ENCODE measurements at places on chromosomes 5 and 9.

GRCh38 chr5:143337946-143338345 lies 65.5 kb downstream of the NR3C1 start:
- H3K4me1 ChIP-seq = peaks cover 8% of the 10 kb centered on the region
- DNase-seq = no peak

- peaks cover 8% of the 10 kb centered on the region for H3K4me1 ChIP-seq
- peaks cover 4% of the 10 kb centered on the region for H3K36me3 ChIP-seq
- peaks cover 5% of the 10 kb centered on the region for H3K27me3 ChIP-seq
- no peak overlapping the region for H3K4me3 ChIP-seq
- no peak for DNase-seq
- H3K27ac ChIP-seq = no peak overlapping the region
Measured at GRCh38 chr9:3993773-3994172, 306.1 kb downstream of the GLIS3 start.

DNA sequence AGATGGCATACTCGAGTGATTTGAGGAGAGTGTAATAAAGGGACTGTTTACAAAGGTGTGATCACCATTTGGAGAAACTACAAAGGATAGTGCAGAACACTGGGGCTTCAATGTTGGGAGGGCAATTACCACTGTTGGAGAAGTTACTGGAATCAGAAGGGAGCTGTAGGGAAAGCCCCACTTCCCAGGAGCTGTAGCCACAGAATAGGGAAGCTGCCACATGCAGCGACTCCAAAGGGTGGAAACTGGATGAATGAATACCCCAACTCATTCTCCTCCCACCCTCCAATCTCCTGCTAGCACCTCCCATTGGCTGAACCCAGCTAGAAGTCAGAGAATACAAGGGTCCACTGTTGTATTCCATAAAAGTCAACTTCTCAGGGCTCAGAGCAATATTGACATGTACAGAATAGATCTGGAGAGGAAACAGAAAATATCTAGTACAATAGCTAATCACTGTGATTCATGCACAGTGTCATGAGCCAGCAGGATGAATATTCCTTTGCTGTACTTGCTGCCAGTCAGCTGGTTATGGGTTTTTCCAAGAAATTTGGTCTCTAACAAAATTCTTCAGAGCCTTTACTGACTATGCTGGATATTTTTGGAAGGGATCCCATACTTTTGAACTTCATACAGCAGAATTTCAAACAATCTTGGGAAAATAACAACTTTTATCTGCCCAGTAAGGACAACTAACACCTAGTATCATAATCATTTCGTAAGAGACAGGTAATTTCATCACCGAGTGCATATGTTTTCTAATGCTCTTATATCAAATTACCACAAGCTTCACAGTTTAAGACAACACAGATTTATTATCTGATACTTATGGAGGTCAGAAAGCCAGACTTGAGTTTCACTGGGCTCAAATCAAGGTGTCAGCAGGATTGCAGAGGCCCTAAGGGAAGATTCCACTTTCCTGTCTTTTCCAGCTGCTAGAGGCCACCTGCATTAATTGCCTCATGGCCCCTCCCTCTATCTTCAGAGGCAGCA lies 39.6 kb downstream of the PDCD1LG2 start:
- H3K27ac ChIP-seq = peak overlapping the region; percentile 46
- H3K4me3 ChIP-seq = no peak overlapping the region
- H3K36me3 ChIP-seq = no peaks in the 10 kb centered on the region
- peaks cover 9% of the 10 kb centered on the region for H3K4me1 ChIP-seq
- DNase-seq = no peak
- no peaks in the 10 kb centered on the region for H3K27me3 ChIP-seq

- no peaks in the 10 kb centered on the region for H3K36me3 ChIP-seq
- DNase-seq = no peak
- H3K4me3 ChIP-seq = no peak overlapping the region
- H3K4me1 ChIP-seq = peaks cover 15% of the 10 kb centered on the region
- peaks cover 24% of the 10 kb centered on the region for H3K27me3 ChIP-seq
Measured at GRCh38 chr9:105661011-105661410, 1.2 kb upstream of the TAL2 start.

DNA sequence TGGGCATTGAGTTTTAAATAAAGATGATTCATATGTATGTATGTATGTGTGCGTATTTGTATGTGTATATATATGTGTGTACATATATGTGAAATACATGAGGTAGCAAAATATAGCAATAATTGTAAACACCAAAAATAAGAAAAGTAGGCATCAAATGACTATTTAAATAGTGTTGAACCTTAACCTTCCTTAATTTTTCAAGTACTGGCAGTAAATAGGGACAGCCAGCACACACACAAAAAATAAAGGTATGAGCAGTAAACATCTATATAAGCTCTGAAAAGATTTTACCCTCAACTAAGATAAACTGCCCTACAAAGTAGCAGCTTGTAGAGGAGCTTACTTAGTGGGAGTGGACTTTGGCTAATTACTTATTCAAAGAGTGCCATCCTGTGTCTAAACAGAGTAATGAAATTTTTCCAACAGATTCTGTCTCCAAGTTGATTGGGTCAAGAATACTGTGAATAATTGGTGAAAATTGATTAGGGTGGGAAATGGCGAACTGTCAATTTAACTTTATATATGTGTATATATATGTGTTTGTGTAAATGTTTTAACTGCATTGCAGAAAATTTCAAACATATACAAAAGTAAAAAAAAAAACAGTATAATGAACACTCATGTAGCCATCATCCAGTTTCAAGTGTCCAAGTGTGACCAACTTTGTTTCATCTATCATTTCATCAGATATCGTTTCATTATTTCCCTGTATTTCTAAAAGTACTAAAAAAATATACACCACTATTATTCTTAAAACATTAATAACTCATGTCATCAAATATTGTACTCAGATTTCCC lies 2.0 kb upstream of the ADAMTS6 start:
- no peaks in the 10 kb centered on the region for H3K36me3 ChIP-seq
- H3K27ac ChIP-seq = peak overlapping the region; percentile 67
- no peak for DNase-seq

- H3K4me3 ChIP-seq = no peak overlapping the region
- H3K4me1 ChIP-seq = peaks cover 8% of the 10 kb centered on the region
- H3K27me3 ChIP-seq = peaks cover 13% of the 10 kb centered on the region
- H3K36me3 ChIP-seq = no peaks in the 10 kb centered on the region
- no peak overlapping the region for H3K27ac ChIP-seq
Measured at GRCh38 chr5:152527358-152528052, 122.4 kb upstream of the NMUR2 start.

GRCh38 chr5:177494346-177495195 lies 2.8 kb downstream of the PDLIM7 start:
- peaks cover 20% of the 10 kb centered on the region for H3K4me1 ChIP-seq
- H3K27ac ChIP-seq = no peak overlapping the region
- peaks cover 8% of the 10 kb centered on the region for H3K36me3 ChIP-seq
- H3K4me3 ChIP-seq = peak overlapping the region; percentile 25
- DNase-seq = no peak

GRCh38 chr5:160173-160510 lies 31.2 kb upstream of the LRRC14B start:
- no peaks in the 10 kb centered on the region for H3K4me1 ChIP-seq
- no peaks in the 10 kb centered on the region for H3K27me3 ChIP-seq
- H3K4me3 ChIP-seq = no peak overlapping the region
- H3K27ac ChIP-seq = no peak overlapping the region
- DNase-seq = no peak

- no peaks in the 10 kb centered on the region for H3K27me3 ChIP-seq
- H3K4me3 ChIP-seq = no peak overlapping the region
Measured at GRCh38 chr5:85476617-85477016, 1091.9 kb upstream of the EDIL3 start.

DNA sequence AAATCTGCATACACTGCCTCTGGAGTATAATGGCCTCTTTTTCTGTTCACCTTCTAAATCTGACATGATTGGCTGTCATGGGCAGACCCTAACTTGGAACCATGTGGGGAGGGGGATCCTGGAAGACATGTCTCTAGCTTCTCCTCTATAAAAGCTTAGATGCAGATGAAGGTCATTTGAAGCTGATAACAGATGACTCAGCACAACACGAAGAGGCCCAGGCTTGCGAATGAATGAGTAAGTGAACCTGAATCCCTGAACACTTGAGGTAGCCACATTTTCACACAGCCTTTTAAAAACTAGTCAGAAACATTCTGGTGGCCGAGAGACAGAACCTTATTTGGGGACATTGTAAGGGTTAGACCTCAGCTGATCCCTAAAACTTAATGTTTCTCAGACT lies 282.6 kb downstream of the ELAVL2 start:
- H3K4me3 ChIP-seq = no peak overlapping the region
- DNase-seq = no peak
- H3K27me3 ChIP-seq = peaks cover 10% of the 10 kb centered on the region
- H3K36me3 ChIP-seq = no peaks in the 10 kb centered on the region
- no peak overlapping the region for H3K27ac ChIP-seq
- peaks cover 10% of the 10 kb centered on the region for H3K4me1 ChIP-seq

GRCh38 chr9:17219261-17219660 lies 84.4 kb downstream of the CNTLN start:
- no peak for DNase-seq
- peaks cover 5% of the 10 kb centered on the region for H3K36me3 ChIP-seq
- H3K4me3 ChIP-seq = no peak overlapping the region
- H3K27me3 ChIP-seq = no peaks in the 10 kb centered on the region
- H3K27ac ChIP-seq = no peak overlapping the region

- peak overlapping the region; percentile 2 for H3K27ac ChIP-seq
- DNase-seq = no peak
- H3K4me1 ChIP-seq = peaks cover 25% of the 10 kb centered on the region
- peaks cover 64% of the 10 kb centered on the region for H3K27me3 ChIP-seq
Measured at GRCh38 chr5:40682154-40683017, 2.7 kb downstream of the PTGER4 start.

- H3K4me3 ChIP-seq = no peak overlapping the region
- no peak for DNase-seq
- no peaks in the 10 kb centered on the region for H3K4me1 ChIP-seq
- H3K27me3 ChIP-seq = peaks cover 20% of the 10 kb centered on the region
- no peak overlapping the region for H3K27ac ChIP-seq
Measured at GRCh38 chr5:175746851-175747250, 89.0 kb downstream of the HRH2 start.

- peaks cover 8% of the 10 kb centered on the region for H3K4me1 ChIP-seq
- H3K27ac ChIP-seq = no peak overlapping the region
- no peaks in the 10 kb centered on the region for H3K36me3 ChIP-seq
Measured at GRCh38 chr5:149210968-149211490, 60.6 kb upstream of the AFAP1L1 start.

- H3K4me1 ChIP-seq = peaks cover 5% of the 10 kb centered on the region
- peaks cover 6% of the 10 kb centered on the region for H3K27me3 ChIP-seq
- DNase-seq = no peak
- no peak overlapping the region for H3K27ac ChIP-seq
Measured at GRCh38 chr5:94440015-94440414, 178.4 kb downstream of the KIAA0825 start.
